Stomach (tissue), 19 donors: ENCODE measurements at places on chromosomes 13 and 19. TPM values are rescaled to one million over a fixed set of nuclear protein-coding genes. Genes with fewer than 3 reads are reported as not detected.

DNA sequence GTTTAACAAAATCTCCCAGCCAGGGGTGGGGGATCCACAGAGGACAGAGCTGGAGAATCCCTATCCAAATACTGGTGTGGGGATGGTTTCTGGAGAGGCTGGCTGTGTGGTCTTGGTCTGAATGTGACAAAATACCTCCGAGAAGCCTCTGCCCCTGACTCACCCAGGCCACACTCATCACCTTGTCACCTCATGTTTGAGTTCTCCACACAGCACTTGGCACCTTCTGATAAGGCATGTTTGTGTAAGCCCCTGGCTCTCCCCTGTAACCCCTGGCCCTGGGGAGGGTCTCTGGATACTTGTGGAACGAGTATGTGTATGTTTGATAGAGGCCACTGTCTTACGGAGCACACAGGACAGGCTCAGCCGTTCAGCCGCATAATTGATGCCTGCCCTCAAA lies 14.7 kb downstream of the TECR start:
- DNase-seq = no peak

DNA sequence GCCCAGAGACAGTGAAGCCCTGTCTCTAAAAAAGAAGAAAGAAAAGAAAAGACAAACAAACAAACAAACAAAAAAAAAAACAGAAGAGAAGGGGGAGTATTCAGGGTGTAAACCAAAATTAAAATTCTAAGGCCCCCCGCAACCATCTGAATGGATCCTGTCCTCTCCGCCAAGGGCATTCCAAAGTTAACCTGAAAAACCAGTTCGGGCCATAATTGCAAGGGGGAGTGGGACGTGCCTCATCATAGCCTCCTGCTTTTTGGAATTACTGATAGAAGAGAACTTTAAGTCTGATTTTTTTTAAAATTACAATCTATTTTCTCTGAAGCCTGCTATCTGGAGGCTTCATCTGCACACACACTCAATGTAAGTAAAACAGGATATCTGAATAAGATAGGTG lies 5.7 kb upstream of the IFNL2 start:
- no peak for DNase-seq

DNA sequence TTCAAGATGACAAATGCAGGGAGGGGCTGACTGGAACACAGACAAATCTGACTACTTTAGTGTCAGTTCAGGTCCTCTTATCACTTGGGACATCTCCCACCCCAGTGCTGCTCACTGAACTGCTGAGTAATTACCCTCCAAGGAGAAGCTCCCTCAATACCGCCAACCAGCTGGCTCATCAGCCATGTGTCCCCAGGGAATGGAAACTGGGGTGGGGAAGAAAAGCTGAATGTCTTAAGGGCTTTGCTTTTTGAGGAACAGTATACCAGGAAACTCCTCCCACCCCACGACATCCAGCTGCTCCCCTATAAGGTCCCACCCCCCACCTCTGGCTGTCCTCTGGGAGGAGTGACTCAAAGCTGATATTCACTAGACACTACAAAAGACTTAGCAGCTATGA lies 2.0 kb downstream of the ZNF823 start:
- peak; percentile 49 for DNase-seq

- DNase-seq = no peak
Measured at GRCh38 chr13:100339411-100339940, 249.1 kb downstream of the GGACT start.

DNA sequence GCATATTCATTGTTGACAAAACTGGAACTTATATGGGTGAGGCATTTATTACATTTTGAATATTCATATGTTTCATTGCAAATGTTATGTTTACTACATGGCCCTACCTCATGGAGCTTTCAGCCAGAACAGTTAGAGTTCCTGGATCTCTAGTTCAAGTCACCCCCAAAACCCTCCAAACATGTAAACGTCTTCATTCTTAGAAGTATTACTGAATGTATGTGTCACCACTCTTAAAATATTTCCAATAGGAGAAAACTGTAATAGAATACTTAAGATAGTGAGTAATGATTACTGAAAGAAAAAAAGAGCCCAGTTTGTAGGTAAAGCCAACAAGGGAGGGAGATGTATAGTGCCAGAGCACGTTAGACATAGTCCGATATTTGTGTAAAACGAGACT lies 23.5 kb downstream of the URI1 start:
- no peak for DNase-seq

DNA sequence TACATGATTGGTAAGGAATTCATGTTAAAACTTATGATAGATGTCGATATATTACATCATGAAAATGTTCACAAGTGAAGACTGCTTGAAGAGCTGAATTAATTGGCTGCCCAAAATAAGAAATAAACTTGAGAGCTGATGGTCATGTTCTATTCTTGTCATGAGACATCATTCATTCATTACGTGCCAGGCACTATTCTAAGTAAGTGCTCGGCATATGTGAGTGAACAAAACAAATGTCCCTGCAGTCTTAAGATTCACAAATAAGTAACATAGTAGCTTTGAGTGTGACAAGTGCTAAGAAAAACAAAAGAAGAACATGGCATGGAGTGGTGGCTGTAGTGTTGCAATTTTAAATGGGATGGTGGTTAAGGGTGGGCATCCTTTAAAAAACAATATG lies 329.3 kb downstream of the SUCLA2 start:
- DNase-seq = no peak

- peak; percentile 89 for DNase-seq
Measured at GRCh38 chr13:19794631-19795030, 11.9 kb upstream of the PSPC1 start.

- no peak for DNase-seq
Measured at GRCh38 chr19:20640023-20640422, 21.3 kb downstream of the ZNF626 start.

DNA sequence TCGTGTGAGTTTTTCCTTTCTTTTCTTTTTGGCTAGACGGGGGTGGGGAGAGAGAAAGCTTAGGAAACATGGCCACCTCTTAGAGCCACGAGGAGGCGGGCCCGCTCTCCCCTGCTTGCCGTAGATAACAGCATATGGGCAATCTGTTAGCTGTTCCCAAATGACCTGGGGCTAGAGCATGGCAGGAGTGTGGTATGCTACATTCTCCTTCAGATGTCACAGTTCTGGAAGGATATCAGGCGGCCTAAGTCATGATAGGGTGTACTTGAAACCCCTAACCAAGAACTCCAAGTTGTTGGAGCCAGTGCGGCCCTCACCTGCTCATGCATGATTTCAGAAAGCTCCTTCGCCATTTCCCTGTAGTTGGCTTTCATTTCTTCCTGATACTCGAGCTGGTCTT lies 44.3 kb upstream of the SLC15A1 start:
- no peak for DNase-seq

The OR10H1 gene
- total RNA-seq = not detected

The ELANE gene
- total RNA-seq = 2.9 TPM
